ENCODE measurements at places on chromosomes 2 and 18.

DNA sequence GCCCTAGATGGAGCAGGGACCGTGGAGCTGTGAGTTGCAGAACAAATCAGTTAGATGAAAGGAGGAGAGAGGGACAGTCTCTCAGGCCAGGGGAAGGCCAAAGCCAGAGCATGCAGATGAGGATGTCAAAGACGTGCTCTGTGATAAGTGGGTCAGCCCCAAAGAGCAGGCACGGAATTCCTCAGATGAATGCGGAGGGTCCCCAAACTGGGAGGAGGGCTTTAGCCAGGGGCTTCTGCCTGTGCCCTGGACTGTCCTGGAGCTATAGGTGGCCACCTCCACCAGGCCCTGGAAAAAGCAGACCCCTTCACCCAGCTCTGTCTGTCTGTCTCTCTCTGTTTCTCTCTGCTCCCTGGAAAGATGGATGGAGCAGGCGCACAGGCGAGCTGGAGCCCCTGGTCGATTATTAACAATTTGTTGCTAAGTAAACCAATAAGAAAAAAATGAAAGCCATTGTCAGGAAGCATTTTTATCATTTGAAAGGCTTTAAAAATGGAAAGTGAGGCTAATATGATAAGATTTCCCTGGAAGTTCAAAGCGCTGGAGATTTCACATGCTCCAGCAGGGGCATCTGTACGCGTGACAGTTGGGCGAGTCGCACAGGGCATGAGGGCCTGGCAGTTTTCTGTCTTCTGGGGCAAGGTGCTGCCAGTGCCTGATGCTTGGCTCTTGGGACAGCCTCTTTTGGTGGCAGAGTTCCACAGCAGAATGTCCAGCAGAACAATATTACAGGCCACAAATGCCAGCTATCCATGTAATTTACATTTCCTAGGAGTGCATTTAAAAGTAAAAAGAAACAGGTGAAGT lies 241.0 kb downstream of the GLI2 start:
- DNase-seq, result no peak

DNA sequence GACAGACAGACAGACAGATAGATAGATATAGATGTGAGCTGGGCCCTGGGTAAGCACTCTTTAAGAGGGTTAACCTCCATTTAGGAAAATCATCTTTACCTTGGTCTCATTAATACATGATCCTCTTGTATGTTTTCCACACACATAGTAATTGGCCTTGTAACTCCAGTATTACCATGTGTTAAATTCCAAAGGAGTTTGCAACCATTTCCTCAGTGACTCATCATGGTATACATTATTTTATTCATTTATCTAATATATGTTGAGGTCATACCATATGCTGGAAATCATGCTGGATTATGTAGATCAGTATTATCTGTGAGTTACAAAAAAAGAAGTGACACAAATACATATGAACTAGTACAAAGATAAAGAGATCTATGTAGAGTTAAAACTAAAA lies 504.3 kb downstream of the DCC start:
- DNase-seq, result no peak

GRCh38 chr2:173815772-173816171 lies 149.4 kb downstream of the SP3 start:
- no peak for DNase-seq

DNA sequence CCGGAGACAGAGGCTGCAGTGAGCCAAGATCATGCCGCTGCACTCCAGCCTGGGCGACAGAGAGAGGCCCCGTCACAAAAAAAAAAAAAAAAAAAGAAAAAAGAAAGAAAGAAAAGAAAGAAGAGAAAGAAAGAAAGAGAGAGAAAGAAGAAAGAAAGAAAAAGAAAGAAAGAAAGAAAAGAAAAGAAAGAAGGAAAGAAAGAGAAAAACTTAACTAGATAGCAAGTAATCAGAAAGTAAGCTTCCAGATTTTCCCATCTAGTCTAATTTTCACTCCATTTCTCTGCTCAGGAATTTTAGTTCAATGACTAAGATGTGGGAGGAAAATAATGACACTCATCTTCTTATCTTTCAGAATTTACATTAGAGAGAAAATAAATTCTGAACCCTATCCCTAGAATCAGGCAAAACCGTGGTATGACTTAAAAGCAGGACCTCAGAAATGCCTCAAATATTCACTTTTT lies 2.4 kb downstream of the GFPT1 start:
- no peak for DNase-seq

DNA sequence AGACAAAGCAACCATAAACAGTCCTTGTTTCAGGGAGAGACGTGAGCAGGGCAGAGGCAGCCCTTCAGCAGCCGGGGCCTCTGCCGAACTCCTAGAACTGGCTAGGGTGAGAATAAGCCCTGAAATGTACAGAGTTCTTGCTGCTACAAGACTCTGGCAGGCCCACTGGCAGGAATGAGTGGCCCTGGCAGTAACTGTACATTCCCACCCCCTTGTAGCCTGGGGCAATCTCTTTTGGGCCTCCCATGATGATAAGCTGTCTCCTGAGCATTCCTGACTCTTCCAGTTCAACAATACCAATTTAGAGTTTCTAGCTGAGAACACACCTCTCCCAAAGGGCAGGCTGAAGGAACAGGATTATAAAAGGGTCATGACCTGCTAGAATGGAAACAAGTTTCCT lies 54.3 kb downstream of the HAUS1 start:
- DNase-seq, result no peak

All from astrocyte of the spinal cord (primary cell).